ENCODE measurements at places on chromosomes 3 and 15. TPM values are rescaled to one million over a fixed set of nuclear protein-coding genes. Genes with fewer than 3 reads are reported as not detected.

The C3orf70 gene
- total RNA-seq, result 0.79 TPM

The LRRC31 gene
- 2.7 TPM for total RNA-seq

The FXR1 gene
- total RNA-seq, result 72.9 TPM

The P2RY13 gene
- total RNA-seq, result 3.8 TPM

The KNG1 gene
- 605 TPM for total RNA-seq

The ROPN1 gene
- not detected for total RNA-seq

The MAP3K13 gene
- 35.3 TPM for total RNA-seq

The TMIE gene
- total RNA-seq, result 0.17 TPM

The PEAK1 gene
- total RNA-seq, result 9.6 TPM
